ENCODE measurements at places on chromosomes 4 and X.

- no peak for DNase-seq
Measured at GRCh38 chr4:82713856-82714255, 84.7 kb downstream of the SCD5 start.

DNA sequence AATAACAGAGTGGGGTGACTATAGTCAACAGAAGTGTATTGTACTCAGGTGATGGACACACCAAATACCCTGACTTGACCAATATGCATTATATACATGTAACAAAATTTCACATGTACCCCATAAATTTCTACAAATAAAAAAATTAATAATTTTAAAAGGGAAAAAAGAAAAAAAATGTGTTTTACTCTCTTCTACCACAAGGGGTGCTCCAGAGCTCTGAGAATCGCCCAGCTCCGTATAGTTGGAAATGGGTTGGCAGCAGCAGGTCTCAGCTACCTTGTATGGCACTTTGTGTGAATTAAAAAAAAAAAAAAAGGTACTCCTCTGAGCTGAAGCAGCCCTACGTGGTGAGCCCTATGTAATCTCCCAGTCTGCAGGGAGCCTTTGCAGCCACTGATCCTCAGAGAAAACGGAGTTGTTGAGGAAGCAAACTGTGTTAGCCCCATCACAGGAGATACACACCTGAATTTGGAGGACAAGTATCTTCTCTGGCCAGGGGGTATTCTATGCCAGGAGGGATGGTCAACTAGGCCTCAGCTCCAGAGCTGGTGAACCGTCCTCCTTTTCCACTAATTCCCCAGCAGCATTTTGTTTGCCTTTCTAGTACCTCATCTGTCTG is 17.2 kb upstream of the POLA1 start:
- DNase-seq = no peak

- DNase-seq = peak; percentile 50
Measured at GRCh38 chr4:123398066-123398852, 1.7 kb downstream of the SPRY1 start.

GRCh38 chr4:28179126-28179525 is 1318.5 kb downstream of the STIM2 start:
- DNase-seq = no peak

DNA sequence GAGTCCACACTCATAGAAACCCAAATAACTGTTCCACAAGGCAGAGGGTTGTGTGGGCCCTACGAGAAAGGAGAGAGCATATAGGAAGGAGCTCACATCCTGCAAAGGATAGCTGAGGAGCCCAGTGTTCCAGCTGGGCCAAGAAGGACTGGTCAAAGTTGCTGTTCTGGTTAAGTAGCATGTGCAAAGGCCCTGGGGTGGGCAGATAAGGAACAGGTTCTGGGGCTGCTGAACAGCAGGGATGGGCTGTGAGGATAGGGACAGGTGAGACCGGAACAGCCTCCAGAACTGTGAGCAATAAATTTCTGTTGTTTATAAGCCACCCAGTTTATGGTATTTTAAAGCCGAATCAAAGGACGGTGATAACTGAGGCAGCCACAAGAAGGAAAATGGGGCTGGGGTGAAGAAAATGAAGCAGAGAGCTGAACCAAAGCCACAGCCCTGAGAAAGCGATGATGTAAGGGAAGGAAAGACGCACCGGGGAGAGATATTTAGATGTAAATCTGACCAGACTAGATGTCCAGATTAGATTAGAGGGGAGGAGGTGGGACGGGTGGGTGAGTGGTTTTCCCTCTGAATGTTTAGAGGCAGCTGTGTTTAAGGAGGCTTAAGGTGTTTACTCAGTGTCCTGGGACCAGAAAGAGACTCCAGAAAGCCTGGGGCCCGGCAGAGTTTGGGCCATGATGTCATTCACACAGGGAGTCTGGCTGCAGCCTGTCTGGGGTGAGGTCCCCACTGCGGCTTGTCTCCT is 180.8 kb upstream of the BCOR start:
- no peak for DNase-seq

DNA sequence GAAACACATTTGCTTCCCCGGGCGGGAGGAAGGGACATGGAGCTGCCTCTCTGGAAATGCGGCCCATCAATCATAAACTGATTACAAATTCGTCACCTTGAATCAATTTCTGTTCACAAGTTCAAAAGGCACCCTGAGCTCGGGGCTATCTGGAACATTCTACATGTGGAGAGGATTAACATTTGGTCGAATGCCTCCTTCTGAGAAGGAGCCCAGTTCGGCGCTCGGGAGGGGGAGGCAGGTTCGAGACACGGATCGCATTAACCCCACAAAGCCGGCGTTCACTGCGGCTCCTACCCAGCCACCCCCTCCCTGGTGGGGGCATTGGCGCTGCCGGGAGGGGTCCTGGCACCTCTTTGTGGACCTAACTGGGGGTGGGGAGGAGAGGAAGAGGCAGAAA is 108.0 kb downstream of the CPZ start:
- DNase-seq = no peak

GRCh38 chr4:12852338-12853307 is 631.5 kb downstream of the RAB28 start:
- no peak for DNase-seq

DNA sequence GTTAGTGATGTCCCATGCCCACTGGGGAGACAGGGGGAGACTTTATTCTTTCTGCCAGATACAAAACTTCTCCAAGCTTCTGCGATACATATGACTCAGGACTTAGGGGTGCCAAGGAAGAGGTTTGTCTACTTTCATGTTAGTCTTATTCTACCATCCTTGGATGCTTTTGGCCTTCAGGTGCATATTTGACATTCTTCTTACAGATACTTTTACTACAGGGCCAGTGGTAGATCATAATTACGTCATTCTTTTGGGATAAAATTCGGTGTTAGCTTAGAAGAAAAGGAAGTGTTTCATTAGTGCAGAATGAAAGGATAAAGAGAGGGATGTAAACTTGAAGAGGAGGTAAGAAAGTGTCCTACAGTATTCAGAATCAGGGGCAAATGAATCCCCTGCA is 245.2 kb downstream of the THOC2 start:
- DNase-seq = no peak

Measured in stimulated activated CD4-positive, alpha-beta T cell treated with anti-CD3 and anti-CD28 coated beads, Interleukin-12 subunit alpha, Interleukin-12 subunit beta, amount 100 ng/mL, for 24 hours (primary cell).